ENCODE measurements at places on chromosomes 7 and 10. TPM values are rescaled to one million over a fixed set of nuclear protein-coding genes. Genes with fewer than 3 reads are reported as not detected.
A peak's percentile ranks its signal among the peaks of the same experiment; 100 is the strongest.

- DNase-seq: no peak
Observed at GRCh38 chr10:51109801-51110533, 35.7 kb downstream of the PRKG1 start.

- DNase-seq: peak; percentile 55
Observed at GRCh38 chr10:88392222-88392621, 190.9 kb downstream of the RNLS start.

Gene OGDHL
- total RNA-seq: not detected

- no peak for DNase-seq
Observed at GRCh38 chr7:29019896-29020295, 61.8 kb upstream of the TRIL start.

DNA sequence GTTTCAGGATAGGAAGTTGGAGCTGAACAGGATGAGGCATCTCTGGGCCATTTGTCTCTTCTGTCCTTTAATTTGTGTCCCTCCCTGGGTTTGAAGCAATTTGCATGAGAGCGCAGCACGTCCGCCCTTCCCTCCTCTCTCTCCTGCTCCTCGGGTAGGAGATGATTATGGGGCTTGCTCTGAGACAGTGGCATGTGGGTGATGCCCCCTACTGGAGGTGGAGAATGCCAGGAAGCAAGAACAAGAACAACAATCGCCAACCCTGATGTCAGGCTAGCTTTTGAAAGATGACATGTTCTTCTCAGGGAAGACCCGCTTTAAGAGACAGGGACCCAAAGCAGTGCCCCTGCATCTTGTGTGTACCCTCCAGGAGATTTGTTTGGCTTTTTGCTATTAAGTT, 63.9 kb upstream of the LOXL4 start:
- peak; percentile 15 for DNase-seq

DNA sequence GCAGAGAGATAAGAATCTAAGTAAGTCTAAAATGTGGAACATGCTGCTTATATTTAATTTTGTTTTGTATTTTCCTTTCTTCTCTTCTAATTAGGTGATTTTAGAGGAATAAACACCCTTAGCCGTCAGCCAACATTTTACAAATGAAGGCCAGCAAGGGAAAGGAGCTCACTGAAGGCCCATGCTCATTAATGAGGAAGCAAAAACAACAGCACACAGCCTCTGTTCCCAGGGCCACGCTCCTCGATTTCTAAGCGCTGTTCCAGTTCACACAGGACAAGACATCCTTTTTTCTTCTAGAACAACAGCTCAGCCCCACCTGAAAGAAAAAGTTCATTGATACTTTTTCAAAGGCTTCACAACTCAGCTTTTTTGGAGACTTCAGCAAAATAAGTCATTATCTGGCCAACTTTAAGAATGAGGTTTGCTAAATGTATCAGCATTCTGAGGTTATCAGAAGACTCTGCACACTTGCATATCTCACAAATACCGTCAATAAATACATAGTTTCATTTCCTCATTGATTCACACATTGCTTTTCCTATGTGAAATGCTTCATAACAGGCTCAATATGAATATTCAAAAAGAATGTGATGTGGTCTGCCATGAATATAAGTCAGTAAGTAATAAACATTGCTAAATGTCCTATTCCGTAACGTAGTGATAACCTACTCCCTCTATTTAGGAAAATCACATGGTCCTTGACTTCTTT, 34.8 kb upstream of the SFMBT2 start:
- no peak for DNase-seq

DNA sequence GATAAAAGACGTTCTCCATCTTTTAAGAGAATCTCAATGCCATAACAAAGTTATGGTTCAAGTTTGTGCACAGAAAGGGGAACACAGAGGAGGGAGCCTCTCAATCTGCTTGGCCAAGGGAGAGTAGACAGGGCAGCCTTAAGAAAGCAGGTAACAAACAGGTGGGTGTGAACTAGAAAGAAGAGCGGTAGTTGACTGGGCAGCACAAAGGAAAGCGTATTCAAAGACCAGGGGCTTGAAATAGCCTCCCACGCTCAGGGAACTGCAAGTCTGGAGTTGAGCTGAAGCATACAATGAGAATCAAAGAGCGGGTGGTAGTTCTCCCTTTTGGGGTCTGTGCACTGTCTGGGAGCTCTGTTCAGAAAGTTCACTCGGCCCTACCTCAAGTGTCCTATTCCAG, 18.9 kb upstream of the MACC1 start:
- DNase-seq: no peak

Gene SUGCT
- total RNA-seq: not detected

DNA sequence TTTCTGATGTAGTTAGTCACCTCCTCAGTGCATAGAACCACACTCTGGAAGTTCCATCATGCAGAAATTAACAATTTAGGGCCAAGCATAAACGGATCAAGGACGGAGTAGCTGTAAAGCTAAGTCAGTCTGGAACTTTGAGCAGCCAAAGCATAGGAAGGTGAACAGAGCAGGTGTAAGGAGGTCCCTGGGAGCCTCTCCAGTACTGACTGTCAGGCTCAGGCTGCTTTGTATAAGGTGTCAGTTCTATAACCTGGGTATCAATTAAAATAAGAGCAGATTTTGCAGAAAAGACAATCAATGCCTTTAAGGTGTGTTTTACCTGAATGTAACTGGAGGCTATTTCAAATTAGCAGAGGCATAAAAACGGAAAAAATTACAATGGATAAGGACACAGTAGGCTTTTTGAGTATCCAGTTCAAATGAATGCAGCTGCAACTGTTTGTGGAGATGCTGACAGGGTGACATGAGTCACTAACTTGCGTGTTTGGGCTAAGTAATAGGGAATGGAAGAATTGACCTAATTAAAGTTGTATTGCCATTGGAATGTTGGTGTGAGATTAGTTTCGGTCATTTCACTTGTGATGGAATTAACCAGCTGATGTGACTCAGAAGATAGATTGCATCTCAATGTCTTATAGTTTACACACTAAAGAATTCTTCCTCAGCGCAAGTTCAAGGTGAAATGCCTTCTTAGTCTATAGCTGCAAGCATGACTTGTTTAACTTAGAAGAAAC, 417.9 kb upstream of the CNTNAP2 start:
- no peak for DNase-seq

Gene POM121L12
- not detected for total RNA-seq

Gene PLXDC2
- total RNA-seq: not detected

- DNase-seq: no peak
Observed at GRCh38 chr10:128843972-128844371, 623.1 kb upstream of the MGMT start.

- DNase-seq: no peak
Observed at GRCh38 chr10:11255796-11256444, 238.2 kb downstream of the CELF2 start.

GRCh38 chr7:157788573-157788972, 451.8 kb downstream of the DNAJB6 start:
- DNase-seq: no peak

DNA sequence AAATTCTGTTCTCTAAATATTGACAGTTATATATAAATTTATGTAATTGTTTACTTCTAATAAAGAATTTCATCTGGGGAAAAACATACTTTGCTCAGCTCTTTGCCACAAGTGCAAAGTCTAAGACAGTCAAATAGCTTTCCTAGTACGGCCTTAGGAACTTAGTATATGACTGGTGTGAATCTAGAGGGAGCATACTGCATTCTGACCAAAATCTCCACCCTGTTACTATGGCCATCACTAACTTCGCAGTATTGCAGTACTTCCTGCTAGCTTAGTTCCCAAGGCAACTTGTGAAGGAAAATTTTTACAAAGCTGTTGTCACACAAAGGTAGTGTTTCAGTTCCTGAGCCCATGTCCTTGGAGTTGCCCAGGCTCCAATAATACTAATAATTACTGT, 181.5 kb downstream of the CFTR start:
- no peak for DNase-seq

GRCh38 chr10:73956476-73957359, 41.2 kb upstream of the VCL start:
- peak; percentile 59 for DNase-seq

DNA sequence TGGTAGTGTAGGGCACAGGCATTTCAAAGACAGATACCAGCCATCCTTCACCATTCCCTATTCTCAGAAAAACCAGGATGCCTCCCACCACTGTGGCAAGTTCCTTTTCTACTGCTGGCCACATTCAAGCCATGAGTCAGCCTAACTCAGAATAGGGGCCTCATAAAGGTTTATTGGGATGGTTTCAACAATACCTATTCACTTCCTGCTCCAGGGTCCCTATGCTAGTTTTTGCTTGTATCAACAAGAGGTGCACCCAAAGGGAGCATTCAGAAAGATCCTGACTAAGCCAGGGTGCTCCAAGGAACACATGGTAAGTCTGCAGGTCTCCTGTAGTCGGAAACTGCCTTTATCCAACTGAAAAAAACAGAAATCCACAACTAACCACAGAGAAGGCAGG, 76.9 kb upstream of the EGR2 start:
- DNase-seq: no peak

DNA sequence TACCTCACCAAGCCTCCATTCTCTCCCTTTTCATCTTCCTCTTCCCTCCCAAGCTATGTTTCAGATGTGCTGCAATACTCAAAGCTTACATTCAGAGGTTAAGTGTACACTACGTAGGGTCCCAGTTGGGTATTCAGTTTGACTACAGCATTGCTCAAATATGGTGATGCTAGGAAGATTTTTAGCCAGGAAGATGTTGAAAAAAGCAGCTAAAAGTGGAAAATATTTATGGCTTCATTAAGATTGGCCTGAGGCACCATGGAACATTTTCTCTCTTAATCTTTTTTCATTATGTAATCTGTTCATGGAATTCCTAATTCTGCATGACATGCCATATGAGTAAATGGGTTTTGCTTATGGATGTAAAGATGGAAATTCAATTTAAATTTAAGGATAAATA, 72.0 kb upstream of the ABCB5 start:
- no peak for DNase-seq

DNA sequence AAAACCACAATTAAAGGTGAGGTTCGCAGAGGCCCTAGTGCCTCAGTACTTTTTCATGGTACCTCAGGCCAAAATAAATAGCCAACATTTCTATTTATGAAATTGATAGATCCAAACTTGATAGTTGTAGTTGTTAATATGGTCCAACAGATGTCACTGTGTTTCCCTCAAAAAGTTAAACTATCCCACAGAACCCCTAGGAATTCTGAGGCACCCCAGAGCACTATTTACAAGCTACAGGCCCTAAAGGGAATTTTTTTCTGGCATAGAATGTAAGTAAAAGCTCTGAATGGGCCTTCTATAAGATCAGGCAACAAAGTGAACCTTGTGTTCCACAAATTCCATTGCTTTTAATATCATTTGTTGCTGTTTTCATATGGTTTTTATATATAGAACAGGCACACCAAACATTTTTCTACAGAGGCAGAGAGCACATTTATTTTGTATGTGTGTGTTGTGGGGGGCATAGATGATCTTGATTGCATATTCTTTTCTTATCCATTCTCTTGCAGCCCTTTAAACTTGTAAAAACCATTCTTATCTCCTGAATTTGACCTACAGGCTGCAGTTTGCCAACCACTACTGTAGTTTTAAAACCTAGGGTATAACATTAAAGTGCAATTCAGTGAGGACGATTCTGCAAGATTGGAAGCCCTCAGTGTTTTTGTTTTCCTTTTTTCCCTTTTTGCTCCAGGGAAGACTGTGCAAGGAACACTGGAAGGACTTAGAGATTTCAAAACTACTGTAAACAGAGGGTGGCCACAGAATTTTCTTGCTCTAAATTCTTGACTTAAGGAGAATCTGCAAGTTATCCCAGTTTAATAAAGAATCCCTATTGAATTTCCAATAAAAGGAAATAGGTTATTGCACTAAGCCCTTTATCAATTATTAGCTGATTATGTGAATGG, 3.5 kb upstream of the ARL4A start:
- no peak for DNase-seq

DNA sequence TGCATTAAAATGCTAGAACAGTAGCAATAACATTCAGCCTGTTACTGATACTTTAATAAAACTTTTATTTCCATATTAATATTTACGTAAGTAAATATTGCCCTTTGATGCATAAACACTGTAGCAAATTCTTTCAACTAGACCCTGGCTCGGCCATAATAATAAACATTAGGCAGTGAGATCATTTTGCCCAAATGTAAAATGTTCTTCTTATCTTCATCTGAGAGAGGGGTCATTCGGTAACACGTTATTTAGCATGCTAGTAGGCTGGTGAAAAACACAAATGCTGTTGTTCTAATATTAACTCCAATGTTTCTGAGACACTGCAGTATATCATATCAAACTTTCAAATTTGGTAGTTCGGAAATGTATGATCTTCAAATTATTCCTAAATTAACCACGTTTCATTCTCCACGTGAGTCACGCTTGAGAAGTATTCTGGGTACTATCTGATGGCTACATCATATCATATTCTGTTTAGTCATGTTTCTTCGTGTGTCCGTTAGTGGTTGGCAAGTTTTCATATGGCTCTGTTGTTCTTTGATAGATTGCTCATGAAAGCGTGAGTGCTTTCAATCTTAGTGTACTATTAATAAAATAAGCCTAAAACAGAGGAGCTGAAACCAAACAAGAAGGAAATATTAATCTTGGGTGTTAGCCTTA, 145.8 kb downstream of the NSUN6 start:
- no peak for DNase-seq

Gene ARHGAP22
- not detected for total RNA-seq

DNA sequence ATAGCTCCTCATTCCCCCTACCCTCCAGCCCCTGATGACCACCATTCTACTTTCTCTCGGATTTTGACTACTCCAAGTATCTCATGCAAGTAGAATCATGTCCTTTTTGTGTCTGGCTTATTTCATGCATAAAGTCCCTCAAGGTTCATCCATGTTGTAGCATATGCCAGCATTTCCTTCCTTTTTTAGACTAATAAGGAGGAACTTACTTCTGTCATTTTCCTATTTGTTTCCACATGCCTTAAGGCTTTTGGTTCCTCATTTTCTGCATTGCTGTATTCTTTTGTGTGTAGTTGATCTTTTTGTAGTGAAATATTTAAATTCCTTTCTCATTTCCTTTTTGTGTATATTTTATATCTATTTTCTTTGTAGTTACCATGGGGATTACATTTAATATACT, 376.9 kb downstream of the CALN1 start:
- DNase-seq: no peak

DNA sequence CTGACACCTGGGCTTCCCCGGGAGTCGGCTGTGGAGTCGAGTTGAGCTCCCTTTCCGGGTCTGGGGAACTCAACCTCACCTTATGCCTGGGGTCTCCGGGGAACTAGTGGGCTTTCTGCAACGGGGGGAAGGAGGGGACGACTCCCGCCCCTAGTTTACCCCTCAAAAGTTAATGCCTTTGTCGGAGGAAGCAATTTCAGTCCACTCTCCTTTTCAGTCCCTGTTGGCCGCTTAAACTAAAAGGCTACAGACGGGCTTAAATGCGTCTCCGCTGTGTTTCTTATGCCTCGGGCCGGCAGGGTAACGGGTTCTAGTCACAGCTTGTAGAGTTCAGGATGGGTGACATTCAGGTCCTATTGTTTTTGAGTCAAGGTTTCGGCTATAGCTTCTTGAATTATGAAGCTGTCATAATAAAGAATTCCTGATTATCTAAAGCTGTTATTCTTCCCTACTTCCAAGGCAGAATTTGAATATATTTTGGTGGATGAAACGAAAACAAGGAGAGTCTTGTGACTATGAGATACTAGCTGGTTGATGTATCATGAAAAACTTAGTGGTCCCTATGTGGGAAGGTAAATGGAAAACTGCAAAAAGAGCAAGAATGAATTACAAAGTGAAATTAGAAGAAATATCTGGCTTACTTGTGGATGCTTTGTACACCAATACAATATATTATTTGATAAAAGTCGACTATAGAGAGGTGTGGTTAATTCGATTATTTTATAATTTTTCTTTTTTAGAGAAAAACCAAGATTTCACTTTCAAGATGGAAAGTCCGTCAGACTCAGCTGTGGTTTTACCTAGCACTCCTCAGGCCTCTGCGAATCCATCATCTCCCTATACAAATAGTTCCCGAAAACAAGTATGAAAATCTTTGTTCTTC, 495 bp downstream of the SFR1 start:
- no peak for DNase-seq

Gene MNX1
- not detected for total RNA-seq
